Right ventricle myocardium inferior (tissue), 1 donor: ENCODE measurements at places on chromosomes 11 and 22. TPM values are rescaled to one million over a fixed set of nuclear protein-coding genes. Genes with fewer than 3 reads are reported as not detected.

DNA sequence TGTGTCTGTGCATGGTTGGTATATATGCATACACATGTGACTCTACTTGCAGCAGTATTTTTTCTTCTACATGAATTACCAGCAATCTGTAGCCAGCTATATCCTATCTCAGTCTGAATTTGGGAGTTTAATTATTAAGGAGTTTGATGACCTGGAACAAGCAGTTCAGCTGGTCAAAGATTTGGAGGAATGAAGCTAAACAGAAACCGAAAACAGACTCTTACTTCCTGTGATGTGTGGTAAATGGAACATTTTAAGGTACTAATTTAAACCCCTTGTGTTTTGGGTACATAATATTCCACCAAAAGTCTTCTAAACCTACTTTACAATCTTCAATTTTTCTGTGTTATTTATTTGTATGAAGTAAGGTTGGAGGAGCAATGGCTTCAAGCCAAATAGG lies 124.4 kb upstream of the PGR start:
- DNase-seq: no peak

DNA sequence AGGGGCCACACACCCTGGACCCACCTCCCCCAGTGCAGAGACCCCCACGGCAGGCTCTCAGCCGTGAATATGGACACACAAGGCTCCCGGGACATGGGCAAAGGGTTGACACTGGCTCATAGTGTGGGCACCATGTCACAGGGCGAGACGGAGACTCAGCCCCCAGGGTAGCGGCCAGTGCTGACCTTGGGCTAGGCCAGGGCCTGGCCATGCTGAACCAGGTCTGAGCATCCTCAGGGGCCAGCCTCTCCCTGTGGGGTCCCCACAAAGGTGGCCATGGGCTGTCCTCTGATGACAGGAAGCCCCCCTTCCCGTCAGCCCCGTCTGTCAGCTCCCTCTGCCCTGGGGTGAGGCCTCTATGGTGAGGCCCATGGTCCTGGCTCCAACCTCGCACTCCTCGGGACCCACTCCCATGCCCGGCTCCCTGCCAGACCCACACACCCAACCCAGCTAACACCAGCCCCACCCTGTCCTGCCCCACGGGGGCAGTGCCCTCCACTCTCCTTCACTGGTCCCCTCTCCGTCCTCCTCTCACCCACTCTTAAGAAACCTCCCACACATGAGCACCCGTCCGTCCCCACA lies 19.0 kb upstream of the PRODH start:
- peak; percentile 37 for DNase-seq

GRCh38 chr22:47806894-47807293 lies 1044.4 kb downstream of the TBC1D22A start:
- no peak for DNase-seq

DNA sequence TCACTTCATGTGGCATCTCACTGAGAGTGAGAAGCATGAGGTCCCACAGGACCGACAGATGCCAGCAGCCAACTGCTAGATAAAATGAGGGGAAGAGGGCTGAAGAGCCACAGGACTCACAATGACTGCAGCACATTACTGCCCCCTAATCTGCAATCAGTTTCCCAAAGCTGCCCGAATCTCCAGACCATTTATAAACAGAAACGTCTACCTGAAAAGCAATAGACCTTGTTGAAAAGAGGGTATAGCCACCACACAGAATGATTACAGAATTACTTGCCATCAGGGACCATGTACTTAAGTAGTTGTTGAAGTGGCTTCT lies 12.4 kb upstream of the TEF start:
- DNase-seq: no peak

DNA sequence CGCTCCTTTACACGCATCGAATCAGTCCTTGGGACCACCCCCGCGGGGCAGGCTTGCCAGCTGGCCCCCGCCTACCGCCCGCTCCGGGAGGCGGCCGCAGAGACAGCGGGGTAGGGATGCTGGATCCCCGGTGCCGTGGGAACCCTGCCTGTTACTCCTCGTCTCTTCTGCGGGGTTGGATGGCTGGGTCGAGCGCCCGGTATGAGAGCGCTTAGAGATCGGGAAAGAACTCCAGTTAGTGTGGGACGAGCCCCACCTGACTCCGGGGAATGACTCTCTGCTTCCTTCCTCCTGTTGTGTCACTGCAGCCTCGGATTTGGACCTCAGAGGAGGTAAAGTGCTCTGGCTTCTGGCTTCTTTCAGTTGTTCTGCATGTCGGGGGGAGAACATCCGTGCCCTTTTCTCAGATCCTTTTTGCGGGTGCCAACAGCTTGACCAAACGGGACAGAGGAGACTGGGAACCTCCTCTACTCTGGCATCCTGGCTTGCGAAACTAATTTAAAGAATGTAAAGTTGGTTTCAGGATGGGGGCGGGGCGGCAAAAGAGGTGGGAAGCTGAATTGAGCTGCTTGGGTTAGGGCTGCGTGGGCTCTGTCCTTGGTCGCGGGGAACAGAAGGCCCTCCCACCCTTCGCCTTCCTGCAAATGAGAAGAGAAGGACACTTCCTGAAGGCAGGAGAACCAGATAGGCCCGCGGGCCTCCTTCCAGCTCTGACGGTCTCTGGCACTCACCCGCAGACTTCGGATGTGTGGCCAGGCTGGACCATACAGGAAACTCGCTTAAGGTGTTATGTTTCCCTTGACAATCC lies 938 bp downstream of the LAYN start:
- peak; percentile 68 for DNase-seq

- no peak for DNase-seq
These were observed 787.1 kb upstream of the API5 start for GRCh38 chr11:42524534-42525227.

- DNase-seq: no peak
These were observed 77.6 kb upstream of the ANO3 start for GRCh38 chr11:26254378-26254777.

GRCh38 chr11:74748211-74749126 lies at the start of gene RNF169:
TSS of gene RNF169 (plus strand) at chr11:74748849. CDS start at chr11:74748881, 32 bp downstream.
- peak; percentile 98 for DNase-seq

GRCh38 chr11:45994371-45995341 lies 72.2 kb downstream of the LARGE2 start:
- no peak for DNase-seq

DNA sequence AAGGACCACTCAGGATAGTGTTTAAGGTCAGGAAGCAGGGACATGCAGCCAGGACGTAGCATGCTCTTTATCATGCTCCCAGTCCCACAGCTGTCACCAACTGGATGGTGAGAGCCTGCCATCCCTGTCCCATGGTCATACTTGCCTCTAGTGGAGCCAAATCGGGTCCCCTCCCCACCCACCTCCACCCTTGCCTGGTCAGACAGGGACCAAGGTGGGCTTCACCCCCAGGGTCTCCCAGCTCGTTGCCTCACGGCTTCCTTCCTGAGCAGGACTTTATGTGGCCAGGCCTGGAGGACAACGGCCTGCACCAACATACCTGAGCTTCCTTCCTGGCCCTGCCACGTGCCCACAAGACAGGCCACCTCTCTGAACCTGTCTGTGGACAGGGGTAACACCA lies 19.8 kb downstream of the A4GALT start:
- no peak for DNase-seq

- DNase-seq: no peak
These were observed 1949.4 kb upstream of the RAG2 start for GRCh38 chr11:38547462-38547861.

DNA sequence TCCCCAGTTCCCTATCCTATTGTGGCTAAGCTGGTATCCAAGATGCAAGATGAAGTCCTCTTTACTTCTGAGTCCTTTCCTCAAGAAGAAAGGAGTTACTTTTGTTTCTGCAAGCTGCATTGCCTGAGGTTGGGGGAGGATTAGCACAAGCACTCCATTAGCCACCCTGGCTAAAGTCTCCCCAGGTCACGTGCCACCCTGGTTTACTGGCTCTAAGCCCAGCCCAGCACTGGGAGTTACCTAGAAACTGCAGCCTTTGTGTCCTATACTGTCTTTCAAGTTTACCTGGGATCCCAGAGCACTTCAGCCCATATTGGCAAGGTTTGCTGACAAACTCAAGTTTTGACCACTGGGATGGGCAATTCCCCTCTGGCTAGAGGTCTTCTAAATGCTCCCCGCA lies 78.4 kb upstream of the DBX1 start:
- no peak for DNase-seq

- DNase-seq: no peak
These were observed 2.1 kb downstream of the PNPLA3 start for GRCh38 chr22:43925433-43926348.

DNA sequence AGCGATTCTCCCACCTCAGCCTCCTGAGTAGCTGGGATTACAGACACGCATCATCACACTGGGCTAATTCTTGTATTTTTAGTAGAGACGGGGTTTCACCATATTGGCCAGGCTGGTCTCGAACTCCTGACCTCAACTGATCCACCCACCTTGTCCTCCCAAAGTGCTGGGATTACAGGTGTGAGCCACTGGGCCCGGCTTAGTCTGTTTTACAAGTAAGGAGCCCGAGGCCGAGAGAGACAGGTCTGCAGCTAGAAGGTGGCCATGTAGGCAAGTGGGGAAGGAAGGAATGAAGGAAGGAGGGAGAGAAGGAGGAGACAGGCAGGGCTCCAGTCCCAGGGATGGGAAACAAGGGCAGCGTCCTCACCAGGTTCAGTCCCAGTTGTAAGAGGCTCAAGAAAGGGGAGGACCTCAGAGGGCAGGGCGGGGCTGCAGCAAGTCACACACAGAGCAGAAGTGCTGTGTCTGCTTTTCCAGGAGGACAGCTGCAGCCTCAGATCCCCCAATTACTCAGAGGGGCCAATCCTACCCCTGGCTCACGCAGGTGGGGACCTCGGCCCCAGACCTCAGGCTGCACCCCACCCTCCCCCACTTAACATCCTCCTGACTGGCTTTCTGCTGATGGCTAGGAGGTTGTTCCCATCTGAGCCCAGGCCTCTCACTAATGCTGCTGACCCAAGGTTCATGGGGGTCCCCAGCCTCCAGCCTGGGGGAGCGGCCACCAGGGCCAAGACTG lies 53.8 kb upstream of the PRR5 start:
- DNase-seq: no peak

- DNase-seq: peak; percentile 92
These were observed 11.6 kb downstream of the PRR33 start for GRCh38 chr11:1879941-1880720.

GRCh38 chr11:72422414-72422813 lies 11.9 kb downstream of the CLPB start:
- DNase-seq: no peak

GRCh38 chr11:31355131-31355530 lies 14.4 kb downstream of the DCDC1 start:
- DNase-seq: no peak

DNA sequence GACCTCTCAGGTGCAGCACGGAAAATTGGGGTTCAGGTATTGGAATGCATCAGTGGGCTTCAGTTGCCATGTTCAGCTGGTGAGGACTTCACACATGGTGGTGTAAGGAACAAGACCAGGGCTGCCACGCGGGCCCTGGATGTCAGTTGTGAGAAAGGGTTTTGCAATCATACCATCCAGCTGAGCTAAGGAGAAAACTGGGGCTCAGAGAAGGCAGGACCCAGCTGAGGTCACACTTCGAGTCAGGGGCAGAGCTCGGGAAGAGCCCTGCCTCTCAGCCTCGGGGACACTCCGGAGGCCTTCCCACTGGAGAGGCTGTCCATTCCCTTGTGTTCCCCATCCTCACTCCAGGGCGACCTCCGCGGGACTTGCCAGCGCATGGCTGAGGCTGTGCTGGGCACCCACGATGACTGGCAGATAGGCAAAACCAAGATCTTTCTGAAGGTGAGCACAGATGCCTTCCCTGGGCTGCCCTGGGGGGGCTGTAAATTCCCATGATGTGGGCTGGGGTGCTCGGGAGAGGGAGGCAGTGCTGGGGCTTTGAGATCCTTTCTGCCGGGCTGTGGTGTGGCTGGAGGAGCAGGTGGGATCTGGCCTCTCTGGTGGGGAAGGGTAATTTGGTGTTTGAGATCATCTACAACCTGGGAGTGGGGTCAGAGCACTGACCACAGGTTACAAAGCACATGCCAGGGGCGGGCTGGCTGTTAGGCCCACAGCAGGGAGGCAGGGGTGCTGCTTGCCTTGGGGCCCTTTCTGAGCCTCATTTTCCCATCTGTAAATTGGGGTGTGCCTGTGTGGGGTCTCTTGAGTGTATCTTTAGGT lies 47.2 kb downstream of the MYO7A start:
- DNase-seq: peak; percentile 76

DNA sequence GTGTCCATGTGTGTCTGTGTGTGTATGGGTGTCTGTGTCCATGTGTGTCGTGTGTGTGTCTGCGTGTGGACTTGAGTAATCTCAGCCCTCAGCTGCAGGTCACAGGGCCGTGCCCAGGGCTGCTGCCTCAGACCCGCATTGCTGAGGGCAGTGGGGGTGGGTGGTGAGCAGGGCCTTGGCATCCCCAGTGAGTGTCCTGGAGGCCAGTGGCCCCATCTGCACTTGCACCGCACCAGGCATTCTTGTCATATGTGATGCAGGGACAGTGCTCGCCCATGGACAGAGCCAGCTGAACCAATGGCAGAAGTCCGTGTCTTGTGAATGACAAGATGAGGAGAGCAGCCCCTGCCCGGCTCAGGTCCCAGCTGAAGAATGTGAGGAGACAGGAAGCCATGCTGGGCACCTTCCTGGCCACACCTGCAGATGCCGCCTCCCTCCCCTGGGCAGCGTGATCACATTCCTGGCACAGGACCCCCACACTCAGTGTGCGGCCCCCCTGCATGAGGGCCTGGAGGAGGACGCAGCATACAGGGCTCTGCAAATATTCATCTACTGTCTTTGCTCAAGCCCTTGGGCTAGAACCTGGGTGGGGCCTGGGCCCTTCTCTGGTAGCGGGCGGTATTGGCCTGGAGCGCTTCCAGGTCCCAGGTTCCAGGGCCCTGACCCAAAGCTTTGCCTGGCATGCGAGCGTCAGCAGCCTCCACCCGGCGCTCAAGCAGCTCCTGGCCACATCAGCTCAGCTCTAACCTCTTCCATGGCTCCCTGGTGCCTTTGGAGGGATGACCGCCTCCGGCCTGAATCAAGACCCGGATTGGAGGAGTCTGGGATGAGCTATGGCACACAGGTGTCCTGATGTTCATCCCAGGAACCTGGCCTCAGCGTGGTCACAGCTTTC lies 3.9 kb downstream of the ALDH3B2 start:
- DNase-seq: no peak

DNA sequence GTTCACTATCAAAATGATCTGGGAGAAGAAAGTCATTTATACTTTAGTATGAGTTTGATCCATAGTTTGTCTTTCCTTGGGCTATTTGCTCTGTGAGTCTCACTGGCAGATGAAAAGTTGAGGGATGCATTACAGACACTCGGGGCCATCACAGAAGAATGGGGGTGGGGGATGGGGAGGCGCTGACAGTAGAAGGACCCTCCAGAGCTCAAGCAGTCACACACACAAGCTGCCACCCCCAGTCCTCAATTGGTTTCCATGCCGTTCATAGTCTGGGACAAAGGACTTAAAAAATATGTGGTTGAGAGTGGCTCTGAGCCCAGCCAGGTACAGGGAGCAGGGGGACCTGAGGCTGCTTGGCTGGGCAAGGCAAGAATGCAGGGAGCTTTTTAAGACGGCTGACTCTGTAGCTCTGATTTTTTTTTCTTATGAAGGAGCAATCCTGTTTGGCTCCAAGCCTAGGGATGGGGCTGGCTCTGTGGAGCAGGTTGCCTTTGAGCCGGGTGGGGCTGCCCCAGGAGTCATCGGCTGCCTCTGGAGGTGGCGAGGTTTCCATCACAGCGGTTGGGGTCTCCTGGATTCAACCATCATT lies 13.3 kb upstream of the ANO1 start:
- DNase-seq: no peak

- DNase-seq: no peak
These were observed 55.5 kb downstream of the CSNK2A3 start for GRCh38 chr11:11297578-11297977.

OR4A16 gene
- not detected for total RNA-seq

SOX6 gene
- total RNA-seq: 14.1 TPM

OR5M3 gene
- total RNA-seq: not detected

ROM1 gene
- total RNA-seq: 2.4 TPM

DEUP1 gene
- not detected for total RNA-seq

IGLL5 gene
- not detected for total RNA-seq

SLC6A5 gene
- not detected for total RNA-seq

EFCAB6 gene
- 1.2 TPM for total RNA-seq
